Lower lobe of right lung (tissue), 2 donors: ENCODE measurements at places on chromosomes 5 and 9.

DNA sequence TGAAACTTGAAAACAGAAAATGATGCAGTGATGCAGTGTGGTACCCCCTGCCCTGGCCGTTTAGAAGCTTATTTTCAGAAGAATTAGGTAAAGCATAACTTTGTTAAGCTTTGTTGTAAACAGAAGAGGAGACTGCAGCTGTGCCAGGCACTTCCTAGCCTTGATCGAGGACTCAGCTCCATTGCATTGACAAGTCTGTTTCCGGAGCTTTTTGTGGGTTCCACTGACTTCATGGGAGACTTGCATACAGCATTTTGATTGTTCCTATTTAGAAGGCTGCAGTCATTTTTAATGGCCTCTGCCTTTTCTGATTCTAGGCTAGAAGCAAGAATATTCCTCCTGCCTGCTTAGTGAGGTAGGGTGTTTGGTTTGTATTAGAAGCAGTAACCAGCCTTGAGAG, 12.3 kb downstream of the MVB12B start:
- DNase-seq = no peak

GRCh38 chr5:40486437-40487275, 193.1 kb upstream of the PTGER4 start:
- DNase-seq = peak; percentile 46

GRCh38 chr9:120937596-120937995, 11.0 kb upstream of the TRAF1 start:
- DNase-seq = no peak

GRCh38 chr9:31839273-31839672, 545.2 kb upstream of the ACO1 start:
- no peak for DNase-seq

DNA sequence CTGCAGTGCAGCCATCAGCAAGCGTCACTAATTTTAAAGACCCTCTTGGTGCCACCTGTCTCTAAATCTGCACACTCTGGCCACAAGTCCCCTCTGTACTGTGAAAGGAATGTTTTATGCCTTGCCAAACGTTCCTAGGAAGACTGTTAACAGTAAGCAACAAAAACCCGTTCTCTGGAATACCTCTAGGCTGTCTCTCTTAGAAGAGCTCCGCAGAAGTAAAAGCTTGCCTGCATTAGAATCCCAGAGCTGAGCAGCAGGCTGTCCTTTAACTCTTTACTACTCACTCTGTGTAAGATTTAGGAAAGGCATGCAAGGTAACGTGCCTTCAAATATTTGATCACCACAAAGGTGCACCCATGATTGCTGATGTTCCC, 53.9 kb upstream of the C9orf72 start:
- no peak for DNase-seq

DNA sequence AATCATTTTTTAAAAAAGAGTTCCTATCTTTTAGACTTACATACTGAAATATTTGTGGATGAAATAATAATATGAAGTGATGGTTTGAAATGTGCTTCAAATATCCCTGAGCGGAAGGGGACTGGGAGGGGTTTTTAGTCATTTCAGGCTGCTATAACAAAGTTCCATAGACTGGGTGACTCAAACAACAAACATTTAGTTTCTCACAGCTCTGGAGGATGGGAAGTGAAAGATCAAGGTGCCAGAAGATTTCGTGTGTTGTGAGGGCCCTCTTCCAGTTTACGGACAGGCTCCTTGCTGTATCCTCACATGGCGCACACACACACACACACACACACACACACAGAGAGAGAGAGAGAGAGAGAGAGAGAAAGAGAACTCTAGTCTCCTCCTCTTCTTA, 27.1 kb upstream of the TEX10 start:
- no peak for DNase-seq

- no peak for DNase-seq
Measured at GRCh38 chr9:33234511-33235467, 5.2 kb upstream of the SPINK4 start.

DNA sequence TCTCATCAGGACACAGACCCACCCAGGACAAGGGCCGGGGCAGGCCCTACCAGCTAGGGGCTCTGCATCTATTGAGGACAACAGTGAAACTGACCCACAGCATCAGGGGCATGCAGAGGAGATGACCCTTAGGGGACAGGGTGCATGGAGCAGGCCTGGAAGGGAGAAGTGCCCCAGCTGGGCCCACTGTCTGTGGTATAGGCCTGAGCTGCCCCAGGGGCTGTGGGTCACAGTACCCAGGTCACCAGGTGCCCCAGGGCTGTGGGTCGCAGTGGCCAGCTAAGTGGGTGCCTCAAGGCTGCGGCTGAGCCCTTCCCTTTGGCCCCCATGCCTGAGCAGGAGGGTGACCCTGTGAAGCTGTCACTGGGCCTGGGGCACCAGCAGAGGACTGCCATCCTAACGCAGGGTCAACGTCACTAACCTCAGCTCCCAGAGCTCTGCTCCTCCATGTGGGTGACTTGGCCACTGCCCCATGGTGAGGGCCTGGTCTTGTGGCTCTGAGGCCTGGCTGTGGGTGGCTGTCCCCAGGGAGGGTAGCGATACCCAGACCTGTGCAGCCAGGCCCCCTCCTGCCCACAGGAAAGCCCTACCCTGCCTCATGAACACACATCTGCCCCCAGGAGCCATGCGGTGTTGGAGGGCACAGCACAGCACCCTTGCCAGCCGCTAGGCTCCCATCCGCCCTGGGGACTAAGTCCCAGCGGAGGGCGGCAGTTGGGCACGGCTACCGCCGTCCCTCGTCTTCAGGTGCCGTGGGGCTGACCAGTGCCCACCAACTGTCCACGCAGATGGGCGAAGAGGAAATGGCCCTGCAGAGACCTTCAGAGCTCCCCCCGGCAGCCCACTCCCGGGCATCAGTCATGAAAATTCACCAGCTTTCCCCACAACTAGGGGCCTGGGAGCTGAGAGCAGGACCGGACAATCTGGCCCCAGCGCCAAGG, 4.9 kb downstream of the EDF1 start:
- DNase-seq = no peak

DNA sequence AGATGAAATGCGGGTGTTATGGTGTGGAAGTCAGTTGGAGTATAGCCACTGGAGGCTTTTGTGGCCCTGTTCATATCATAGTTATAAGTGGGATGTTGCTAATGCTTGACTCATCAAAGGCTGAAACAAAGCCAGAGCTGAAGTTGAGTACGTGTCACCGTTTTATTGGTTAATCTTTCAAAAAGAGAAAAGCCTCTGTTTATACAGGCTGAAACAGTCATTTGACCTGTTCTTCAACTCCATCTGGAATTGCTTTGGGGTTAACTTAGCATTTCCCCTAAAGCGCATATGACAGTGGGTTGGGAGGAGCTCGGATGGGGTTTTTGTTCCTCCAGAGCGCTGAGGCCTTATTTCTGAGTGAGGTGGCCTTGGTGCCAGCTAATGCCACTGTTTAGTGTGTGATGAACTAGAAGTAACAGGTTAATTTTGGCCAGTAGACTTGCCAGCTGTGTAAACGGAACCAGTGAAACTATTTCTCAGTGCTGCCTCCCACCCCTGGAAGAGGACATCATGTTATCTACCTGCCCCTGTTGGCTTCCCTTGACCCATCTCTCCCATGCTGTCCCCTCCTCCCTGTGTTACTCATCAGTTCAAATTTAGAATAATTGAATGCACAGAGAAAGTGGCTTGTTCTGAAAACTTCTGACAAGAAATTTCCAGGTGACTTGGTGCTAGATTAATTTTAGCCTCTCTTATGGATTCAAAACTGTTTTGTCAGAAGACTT, 34.2 kb downstream of the MTAP start:
- DNase-seq = no peak

DNA sequence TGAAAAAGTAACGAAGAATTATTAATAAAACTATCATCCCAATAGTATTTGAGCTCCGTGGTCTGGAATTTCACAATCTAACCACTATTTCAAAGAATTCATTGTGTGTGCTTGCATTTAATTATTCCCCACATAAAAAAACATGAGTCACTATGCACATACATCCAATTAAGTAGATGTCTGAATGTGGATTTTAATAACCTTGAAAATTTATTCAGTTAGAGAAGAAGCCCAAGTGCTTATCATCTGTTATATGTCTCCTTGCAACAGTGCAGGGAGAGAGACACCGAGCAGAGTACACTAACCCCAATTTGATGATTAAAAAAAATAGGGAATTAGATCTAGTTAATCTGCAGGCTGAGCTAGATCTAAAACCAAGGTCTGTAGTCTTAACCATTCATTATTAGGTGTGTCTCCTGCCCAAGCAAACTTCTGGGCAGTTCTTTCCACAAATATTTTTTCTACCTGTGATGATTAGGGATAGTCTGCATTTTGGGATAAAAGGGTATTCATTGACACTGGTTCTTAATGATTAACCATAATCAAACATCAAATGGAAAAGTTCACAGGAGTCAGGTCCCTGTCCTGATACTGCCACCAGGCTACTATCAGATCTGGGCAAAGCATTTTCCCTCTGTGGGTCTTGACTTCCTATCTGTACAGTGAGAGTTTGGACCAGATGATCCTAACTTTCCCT, 164.2 kb downstream of the GRIA1 start:
- DNase-seq = no peak

- no peak for DNase-seq
Measured at GRCh38 chr9:106784076-106784475, 78.9 kb upstream of the ZNF462 start.

DNA sequence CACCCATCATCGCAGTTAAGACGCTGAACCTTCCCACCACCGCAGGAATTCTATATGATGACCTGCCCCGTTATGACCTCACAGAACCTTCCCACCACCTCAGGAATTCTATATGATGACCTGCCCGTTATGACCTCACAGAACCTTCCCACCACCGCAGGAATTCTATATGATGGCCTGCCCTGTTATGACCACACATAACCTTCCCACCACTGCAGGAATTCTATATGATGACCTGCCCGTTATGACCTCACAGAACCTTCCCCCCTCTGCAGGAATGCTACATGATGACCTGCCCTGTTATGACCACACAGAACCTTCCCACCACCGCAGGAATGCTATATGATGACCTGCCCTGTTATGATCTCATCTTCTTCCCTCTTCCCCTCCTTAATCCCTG, 64.3 kb downstream of the IRX1 start:
- DNase-seq = no peak

GRCh38 chr9:73869264-73869663, 627.9 kb upstream of the RORB start:
- no peak for DNase-seq

DNA sequence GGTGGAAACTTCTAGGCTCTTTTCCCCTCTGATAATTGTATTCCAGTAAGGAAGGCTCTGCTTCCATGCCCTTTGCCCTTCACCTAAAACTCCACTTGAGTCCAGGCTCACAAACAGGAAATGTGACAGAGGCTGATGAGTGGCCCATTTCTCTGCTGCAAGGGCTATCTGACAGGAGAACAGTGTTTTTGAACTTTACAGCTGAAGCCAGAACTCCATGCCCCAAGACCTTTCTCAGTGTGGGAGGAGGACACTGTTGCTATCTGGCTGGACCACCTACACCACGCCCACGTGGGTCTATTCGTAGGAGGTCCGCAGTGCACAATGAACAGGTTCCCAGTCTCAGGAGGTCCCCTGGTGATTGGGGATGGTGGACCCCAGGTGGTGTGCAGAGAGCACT, 13.6 kb downstream of the GGTA1 start:
- no peak for DNase-seq

DNA sequence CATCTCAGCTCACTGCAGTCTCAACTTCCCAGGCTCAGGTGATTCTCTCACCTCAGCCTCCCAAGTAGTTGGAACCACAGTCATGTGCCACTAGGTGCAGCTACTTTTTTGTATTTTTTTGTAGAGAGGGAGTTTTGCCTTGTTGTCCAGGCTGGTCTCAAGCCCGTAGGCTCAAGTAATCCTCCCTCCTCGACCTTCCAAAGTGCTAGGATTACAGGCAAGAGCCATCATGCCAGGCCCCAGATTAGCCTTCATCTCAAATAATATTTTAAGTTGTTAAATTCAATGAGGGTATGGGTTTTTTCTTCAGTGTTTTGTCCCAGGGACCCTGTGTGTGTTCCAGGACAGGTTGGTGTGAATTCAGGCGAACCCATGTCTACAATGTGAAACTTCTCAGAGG, 12.5 kb upstream of the RFESD start:
- no peak for DNase-seq

DNA sequence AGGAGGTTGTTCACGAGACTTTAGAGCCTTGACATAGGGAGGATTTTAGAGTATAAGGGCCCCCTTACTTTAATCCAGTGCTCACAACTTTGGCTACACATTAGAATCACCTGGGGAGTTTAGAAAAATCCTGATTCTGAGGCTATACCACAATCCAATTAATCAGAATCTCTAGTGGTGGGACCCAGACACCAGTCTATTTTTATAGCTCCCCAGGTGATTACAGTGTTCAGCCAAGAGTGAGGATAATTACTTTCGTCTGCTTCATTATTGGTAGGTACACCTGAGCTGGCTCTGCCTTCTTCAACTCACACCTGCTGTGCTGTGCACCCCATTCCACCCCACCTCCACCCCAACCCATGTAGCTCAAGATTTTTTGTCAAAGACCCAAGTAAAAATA, 141.3 kb upstream of the EPB41L4A start:
- no peak for DNase-seq

GRCh38 chr5:125525356-125525755, 778.9 kb upstream of the ZNF608 start:
- no peak for DNase-seq
